Astrocyte (in vitro differentiated cells and primary cell): ENCODE measurements at places on chromosomes 7 and 10. TPM values are rescaled to one million over a fixed set of nuclear protein-coding genes. Genes with fewer than 3 reads are reported as not detected.

GRCh38 chr10:71333129-71333887, 14.2 kb downstream of the SLC29A3 start:
- no peak for DNase-seq

TMEM196 gene
- not detected in 2 replicates for total RNA-seq

DNA sequence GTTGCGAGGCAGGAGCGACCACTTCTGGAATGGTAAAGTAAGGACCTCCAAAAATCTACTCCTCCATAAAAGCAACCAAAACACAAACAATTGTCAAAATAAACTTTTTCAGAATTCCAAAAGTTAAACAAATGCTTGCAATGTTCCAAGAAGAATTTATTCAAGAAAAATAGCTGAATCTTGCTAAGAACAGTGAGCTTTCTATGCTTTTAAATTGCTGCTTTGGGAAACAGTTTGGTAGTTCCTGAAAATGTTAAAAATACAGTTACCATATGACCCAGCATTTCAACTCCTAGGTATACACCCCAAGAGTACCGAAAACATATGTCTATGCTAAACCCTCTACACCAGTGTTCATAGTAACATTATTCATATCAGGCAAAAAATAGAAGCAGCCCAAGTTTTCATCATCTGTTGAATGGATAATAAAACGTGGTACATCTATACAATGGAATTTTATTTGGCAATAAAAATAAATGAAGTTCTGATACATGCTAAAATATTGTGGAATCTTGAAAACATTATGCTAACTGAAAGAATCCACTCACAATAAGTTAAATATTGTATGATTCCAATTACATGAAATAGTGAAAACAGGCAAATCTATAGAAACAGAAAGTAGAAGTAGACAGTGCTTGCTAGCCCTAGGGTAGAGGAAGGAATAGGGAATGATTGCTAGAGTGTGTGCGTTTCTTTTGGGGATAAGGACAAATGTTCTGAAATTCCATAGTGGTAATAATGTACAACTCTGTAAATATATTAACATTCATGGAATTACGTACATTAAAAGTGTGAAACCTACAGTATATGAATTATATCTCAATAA, 57.0 kb downstream of the LRRN3 start:
- DNase-seq = no peak

GRID2IP gene
- 0.07 and 0.09 TPM in 2 replicates for total RNA-seq

EGR2 gene
- 12.1 and 22.9 TPM in 2 replicates for total RNA-seq

GRCh38 chr7:3083350-3083749, 39.7 kb upstream of the CARD11 start:
- no peak for DNase-seq

- peak; percentile 83 for DNase-seq
Measured at GRCh38 chr10:89861584-89862301, 160.4 kb downstream of the KIF20B start.

TRPV5 gene
- total RNA-seq = not detected in 2 replicates
